ENCODE measurements at places on chromosomes 1 and 21. TPM values are rescaled to one million over a fixed set of nuclear protein-coding genes. Genes with fewer than 3 reads are reported as not detected.

FCN3 gene
- total RNA-seq: not detected

S100A7A gene
- not detected for total RNA-seq

MAP1LC3C gene
- total RNA-seq: 0.25 TPM

AKNAD1 gene
- total RNA-seq: not detected

GPR61 gene
- total RNA-seq: 0.25 TPM

PRRX1 gene
- total RNA-seq: 219 TPM

LRRC39 gene
- 0.44 TPM for total RNA-seq

CFHR3 gene
- not detected for total RNA-seq

TMPRSS2 gene
- total RNA-seq: not detected

KCNT2 gene
- total RNA-seq: 1.8 TPM

KPRP gene
- not detected for total RNA-seq

F5 gene
- not detected for total RNA-seq

XCL2 gene
- not detected for total RNA-seq

PKNOX1 gene
- 30.0 TPM for total RNA-seq

PROX1 gene
- under 0.01 TPM for total RNA-seq

HSD11B1 gene
- 10.6 TPM for total RNA-seq

NTMT2 gene
- not detected for total RNA-seq

HSPG2 gene
- 92.9 TPM for total RNA-seq

RGS21 gene
- not detected for total RNA-seq

SLC25A34 gene
- total RNA-seq: 0.62 TPM

ODF2L gene
- 27.2 TPM for total RNA-seq

LMOD1 gene
- 19.4 TPM for total RNA-seq

LCE1D gene
- not detected for total RNA-seq

ICOSLG gene
- total RNA-seq: 0.11 TPM

TMEM82 gene
- not detected for total RNA-seq

MACO1 gene
- 18.9 TPM for total RNA-seq

ERMAP gene
- total RNA-seq: 18.2 TPM

All from uterine smooth muscle cell (primary cell).